ENCODE measurements at places on chromosomes 4 and X. TPM values are rescaled to one million over a fixed set of nuclear protein-coding genes. Genes with fewer than 3 reads are reported as not detected.

CXCL1 gene
- 1.2 TPM for total RNA-seq

TMEM192 gene
- total RNA-seq, result 9.4 TPM

TEC gene
- total RNA-seq, result 1.6 TPM

SLC25A43 gene
- total RNA-seq, result 2.4 TPM

HS6ST2 gene
- 13.0 TPM for total RNA-seq

IL13RA2 gene
- total RNA-seq, result 4.9 TPM

CTAG1A gene
- total RNA-seq, result not detected

DNA sequence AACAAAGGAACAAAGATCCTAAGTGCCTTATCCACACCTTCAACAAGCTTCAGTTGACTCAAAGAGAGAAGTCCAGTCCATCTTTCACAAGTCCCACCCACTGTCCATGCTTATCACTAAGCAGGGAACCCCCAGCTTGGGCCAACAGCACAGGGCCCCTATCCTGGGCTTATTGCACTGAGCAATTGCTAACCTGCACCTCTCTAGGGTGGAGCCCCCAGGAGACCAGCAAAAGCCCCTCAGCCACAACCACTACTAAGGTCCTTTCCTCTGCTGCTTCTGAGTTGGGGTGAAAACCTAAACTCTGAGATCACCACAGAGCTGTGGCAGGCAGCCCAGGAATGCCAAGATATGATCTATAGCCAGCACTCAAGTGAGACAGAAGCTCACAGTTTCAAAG is 96.7 kb upstream of the PBDC1 start:
- no peak for DNase-seq

- DNase-seq, result no peak
These were observed 57.0 kb downstream of the CEP44 start for GRCh38 chr4:174340714-174341113.

- no peak for DNase-seq
These were observed 255.1 kb upstream of the GPC4 start for GRCh38 chrX:133670383-133670782.

DNA sequence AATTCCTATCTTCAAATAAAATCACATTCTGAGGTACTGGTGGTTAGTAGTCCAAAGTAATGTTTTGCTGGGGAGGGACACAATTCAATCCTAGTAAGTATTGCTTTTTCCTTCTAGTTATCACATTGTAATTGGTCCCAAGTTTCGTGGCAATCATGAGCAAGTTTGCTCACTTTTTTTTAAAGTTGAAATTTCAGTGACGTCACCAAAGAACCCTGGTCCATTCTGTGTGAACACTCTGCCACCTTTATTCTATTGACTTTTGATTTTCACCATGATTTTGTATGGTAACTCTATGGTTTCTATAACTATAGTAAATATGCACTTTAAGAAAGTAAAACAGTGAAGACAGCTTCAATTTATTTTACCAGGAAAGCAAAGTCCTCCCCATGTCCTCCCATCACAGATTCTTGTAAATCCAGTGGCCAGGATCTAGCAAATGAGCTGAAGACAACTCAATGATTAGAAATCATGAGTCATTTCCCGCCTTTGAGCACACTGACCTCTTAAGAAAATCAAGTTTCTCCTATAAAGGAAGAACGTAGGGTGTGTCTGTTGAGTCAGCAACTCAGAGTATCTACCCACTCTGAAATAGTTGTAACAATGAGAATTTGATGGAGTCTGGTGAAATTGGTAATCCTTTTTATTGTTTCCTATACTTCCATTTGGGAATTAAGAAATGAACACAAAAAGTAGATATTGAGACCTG is 1306.6 kb upstream of the PABPC4L start:
- DNase-seq, result no peak

- DNase-seq, result no peak
These were observed 28.7 kb downstream of the IL13RA1 start for GRCh38 chrX:118756101-118756500.

GRCh38 chrX:21723084-21723483 is 34.8 kb downstream of the SMPX start:
- DNase-seq, result no peak

GRCh38 chrX:24259544-24260240 is 54.2 kb downstream of the SUPT20HL2 start:
- no peak for DNase-seq

DNA sequence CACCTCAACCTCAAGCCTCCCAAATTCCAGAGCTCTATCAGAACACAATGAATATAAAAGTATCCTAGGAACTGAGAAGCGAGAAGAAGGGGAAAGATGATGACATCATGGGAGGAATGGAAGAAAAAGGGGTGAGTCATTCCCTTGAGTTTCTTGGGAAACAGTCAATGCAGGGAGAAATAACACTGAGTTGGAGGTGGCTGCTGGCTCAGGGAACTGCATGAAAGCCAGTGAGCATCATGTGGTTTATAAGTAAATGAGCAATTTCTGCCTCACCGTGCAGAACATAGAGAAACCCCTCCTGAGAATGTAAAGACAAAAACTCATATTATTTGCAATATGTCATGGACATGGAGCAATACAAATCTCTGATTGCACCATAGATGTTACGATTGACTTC is 73.3 kb downstream of the SHOX start:
- no peak for DNase-seq

DNA sequence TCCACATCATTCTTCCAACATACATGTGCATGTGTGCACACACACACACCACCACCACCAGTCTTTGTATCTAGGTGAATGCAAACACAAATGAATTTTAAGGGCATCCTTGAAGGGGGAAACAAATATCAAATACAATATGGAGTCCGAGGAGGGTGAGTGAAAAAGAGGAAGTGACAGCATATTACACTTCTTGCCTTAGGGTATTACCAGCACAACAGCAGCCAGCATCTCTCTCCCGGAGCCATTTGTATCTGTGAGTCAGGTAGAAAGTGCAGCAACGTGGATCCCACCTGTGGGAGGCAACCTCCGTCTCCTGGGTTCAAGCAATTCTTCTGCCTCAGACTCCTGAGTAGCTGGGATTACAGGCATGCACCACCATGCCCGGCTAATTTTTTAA is 483.2 kb downstream of the SMARCA1 start:
- no peak for DNase-seq

DNA sequence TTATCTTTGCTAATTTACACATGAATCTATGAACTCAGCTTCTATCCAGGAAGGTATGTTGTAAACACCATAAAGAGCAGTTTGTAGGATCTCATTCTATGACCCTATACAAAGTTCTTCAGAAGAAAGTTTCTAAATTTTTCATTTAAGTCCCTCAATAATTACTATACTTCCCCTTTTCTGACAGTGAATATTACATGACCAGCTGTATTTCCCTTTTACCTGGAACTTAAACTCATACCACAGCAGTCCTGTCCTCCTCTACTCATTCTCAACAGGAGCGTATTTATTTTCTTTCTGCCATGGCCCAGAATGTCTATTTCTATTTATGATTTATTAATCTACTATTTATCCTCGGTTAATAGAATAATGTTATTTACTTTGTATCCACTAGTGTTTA is 15.8 kb downstream of the RASGEF1B start:
- no peak for DNase-seq

GRCh38 chr4:159593681-159594080 is 490.8 kb downstream of the RAPGEF2 start:
- no peak for DNase-seq

DNA sequence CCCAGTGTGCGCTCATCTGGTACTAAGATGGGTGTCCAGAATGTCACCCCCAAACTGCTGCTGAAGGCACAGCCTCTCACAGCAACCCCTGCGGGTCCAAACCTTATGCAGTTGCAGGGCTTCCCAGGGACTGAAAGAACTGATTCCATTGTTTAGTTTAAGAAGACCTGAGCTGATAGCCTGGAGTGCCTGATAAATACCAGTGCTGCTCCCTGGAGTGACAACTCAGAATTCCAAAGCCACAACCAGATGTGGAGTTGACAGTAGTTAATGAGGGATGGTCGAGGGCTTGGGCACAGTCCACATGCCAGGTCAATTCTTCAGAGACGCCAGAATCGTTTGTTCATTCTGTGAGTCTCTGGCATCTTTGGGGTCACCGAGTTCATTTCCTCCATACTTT is 71.2 kb downstream of the LNX1 start:
- DNase-seq, result no peak

DNA sequence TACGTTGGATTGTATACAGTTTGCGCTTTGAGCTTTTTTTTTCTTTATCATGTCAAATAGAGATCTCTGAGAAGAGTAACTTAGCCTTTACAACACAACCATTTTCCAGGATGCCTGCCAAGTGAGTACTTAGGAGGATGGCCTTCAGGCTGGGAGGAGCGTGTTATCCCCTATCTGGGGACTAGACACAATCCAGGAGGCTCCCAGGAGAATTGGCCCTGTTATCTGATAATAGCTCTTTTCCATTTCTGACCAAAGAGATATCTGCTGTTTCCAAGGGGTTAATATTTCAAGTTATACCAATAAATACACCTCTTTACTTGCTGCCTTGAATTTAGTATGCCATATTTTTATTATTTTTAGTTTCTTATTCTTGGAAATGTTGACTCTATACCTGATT is 169.5 kb upstream of the SMARCAD1 start:
- no peak for DNase-seq

DNA sequence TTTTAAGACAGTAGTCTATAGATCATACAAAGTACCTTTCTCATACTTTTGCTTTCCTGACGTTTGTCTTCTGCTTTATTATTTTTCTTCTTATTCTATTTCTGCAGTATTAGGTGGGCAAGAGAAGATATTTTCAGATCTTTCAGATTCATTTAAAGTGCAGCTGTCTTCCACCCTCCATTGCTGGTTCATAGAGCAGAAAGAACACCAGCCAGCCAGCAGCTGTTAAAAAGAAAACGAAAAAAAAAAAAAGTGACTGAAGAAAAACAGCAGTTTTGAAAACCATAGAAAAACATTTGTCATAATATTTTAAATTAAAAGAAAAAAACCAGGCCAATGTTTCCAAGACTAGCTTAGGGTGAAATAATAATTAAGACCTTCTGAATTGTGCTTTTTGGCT is 42.9 kb downstream of the SMAD1 start:
- no peak for DNase-seq

DNA sequence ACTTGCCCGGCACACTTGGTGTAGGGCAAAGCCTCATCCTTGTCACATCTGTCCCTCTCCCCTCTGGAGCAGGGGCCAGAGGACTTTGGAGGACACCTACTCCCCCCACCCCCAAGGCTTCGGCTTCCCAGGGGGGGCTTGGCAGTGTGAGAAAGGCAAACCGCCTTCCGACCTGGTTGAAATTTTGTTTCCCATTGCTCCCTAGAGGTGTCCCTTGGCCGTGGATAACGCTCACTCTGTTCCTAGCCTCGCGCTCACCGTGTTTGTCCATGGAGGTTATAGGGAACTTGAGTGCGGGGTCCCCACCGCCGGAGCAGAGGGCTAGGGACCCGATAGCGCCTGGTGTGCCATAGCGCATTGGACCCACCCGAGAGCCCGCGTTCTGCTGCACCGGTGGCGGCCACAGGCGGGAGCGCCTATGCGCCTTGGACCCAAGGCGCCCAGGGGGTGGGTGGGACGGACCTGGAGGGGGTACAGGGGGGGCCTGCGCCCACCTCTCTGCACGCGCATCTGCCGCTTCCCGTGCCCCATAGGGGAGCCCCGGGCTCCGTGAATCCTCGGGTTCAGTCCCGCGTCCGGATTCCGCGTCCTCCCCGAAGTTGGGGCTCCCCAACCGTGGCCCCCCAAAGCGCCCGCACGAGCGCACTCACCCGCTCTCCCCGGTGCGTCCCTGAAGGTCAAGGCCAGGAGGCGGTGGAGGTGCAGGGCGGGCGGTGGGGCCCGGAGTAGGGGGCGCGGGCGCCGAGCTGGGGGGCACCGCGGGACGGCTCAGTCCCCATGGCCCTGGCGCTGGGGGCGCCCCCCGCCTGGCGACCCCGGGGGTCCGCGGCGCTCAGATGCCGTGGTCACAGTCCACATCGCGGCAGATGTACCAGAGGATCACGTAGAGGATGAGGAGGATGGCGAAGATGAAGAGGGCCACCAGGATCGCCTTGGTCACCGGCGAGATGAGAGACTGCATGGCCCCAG is 82.7 kb upstream of the DHRSX start:
- no peak for DNase-seq

- peak; percentile 10 for DNase-seq
These were observed 724 bp downstream of the THOC2 start for GRCh38 chrX:123731987-123732669.
